ENCODE measurements at places on chromosomes 3 and 15.

DNA sequence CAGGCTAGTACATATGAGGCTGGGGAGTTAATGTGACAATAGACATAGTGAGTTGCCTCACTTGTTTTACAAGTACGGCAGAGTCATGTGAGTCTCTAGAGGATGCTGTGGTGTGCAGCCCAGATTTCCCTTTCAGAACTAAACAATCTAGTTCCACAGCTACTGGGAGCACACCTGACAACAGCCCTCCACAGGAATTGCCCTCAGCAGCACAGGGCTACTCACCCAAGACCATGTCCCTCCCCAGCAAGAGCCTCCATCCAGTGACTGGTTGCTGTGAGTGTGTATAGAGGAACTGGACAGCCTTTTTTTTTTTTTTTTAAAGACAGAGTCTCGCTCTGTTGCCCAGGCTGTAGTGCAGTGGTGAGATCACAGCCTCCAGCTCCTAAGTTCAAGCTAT lies 40.2 kb upstream of the UBE2E2 start:
- no peak for DNase-seq

DNA sequence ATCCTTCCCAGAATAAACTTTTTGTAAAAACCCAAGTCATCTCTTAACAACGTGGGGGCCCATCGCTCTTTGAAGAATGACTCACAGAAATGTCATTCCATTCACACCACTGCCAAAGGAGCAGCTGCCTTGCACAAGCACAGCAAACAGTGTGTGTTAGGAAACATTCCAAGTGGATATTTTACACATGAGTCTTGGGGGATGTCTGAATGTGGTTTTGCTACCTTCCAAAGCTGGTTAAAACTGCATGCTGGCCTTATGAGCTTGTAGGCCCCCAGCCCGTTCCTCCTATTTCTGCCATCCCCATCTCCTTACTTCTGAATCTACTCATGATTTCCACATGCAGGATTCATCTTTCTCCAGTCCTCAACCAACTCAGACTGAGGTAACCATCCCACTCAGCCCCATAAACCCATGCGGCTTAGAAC lies 130.8 kb downstream of the CPNE4 start:
- DNase-seq, result no peak

DNA sequence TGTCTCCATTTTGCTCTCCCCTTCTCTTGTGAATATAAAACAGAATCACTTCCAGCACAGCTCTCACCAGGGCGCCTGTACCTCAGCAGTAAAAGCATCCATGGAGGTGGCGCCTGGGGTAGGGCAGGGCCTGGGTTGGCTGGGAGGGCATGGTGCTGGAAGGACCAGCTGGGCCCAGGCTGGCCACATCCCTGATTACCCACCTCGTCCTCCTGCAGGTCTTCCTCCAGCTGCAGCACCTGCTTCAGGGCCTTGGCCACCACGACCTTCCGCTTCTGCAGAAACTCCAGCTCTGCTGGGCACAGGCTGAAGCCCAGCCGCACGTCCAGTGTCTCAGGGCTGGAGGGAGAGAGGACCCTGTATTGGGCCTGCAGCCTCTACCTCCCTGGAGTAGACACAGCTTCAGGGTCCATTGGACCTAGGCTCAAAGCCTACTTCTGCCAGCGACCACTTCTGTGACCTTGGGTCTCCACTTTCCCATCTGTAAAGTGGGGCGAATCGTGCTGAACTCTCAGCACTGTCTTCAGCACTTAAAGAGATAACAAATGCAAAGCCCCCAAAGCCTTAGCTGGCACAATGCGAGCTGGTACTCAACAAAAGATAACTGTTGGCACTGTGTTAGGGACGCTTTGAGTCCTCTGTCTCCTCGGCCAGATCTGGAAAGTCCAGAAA lies 23.8 kb downstream of the PLA2G4E start:
- no peak for DNase-seq

- no peak for DNase-seq
Observed at GRCh38 chr3:58164906-58165821, 45.6 kb downstream of the DNASE1L3 start.

DNA sequence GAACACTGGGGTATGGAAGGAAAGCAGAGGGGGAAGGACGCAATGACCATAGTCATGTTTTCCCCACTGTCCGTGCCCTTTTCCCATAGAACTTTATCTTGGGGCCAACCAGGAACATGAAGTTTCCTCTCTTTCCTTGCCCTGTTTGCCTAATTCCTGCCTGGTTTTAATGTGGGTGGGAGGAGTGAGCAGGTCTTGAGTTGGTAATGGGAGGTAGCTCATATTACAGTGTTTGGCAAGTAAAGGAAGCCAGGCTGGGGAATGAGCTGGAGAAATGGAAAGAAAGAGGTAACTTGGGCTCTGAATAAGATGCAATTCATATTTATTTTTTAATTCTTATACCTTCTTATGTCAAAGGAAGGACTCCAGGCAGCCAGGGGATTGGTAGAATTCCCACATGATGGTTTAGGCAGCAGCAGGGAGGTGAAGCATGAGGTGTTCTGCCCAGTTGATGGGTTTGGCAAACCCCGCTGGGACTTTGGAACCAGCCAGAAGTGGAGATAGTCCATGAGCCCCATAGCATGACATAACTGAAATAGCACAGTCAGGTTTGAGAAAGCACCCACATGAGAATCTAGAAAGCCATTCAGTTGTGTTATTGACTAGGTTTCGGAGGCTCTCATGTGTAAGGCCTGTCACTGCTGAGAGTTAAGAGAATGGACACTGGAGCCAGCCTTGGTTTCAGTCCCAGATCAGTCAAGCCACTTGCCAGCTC lies 60.0 kb downstream of the CCK start:
- no peak for DNase-seq

DNA sequence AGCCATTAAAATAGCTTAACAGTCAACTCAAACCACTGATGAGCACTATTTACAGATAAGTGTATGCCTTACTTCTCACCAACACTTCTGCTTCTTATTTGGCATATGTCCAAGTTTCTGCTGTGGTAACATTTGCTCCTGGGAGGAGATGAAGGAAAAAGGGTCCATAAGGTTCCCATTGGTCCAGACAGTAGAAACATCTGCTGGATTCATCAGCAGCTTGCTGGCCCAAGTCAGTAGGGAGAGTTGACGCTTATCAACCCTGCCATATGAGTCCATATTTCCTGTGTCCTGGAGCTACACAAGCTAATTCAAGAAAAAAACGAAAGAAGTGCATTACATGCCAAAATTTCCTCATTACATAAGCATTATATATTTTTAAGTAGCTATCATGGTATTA lies 824.5 kb downstream of the CADM2 start:
- no peak for DNase-seq

- DNase-seq, result no peak
Observed at GRCh38 chr15:80450811-80451321, 46.7 kb downstream of the ARNT2 start.

- no peak for DNase-seq
Observed at GRCh38 chr3:158508481-158508880, 62.5 kb upstream of the MLF1 start.

GRCh38 chr15:100952566-100952965 lies 33.4 kb downstream of the LRRK1 start:
- no peak for DNase-seq
